ENCODE measurements at places on chromosomes 3 and 15. TPM values are rescaled to one million over a fixed set of nuclear protein-coding genes. Genes with fewer than 3 reads are reported as not detected.

Gene SPG11
- 73.8 TPM for total RNA-seq

Gene EPB42
- not detected for total RNA-seq

Gene BNC1
- not detected for total RNA-seq

Gene PLOD2
- total RNA-seq = not detected

Gene RBPMS2
- not detected for total RNA-seq

Gene TMCO5A
- total RNA-seq = not detected

Gene COX5A
- 313 TPM for total RNA-seq

Gene THRB
- total RNA-seq = not detected

Gene CALML4
- 11.7 TPM for total RNA-seq

Gene NAA50
- 116 TPM for total RNA-seq

Gene KBTBD13
- total RNA-seq = not detected

Gene ZCWPW2
- 0.31 TPM for total RNA-seq

Gene CNOT10
- total RNA-seq = 70.1 TPM

DNA sequence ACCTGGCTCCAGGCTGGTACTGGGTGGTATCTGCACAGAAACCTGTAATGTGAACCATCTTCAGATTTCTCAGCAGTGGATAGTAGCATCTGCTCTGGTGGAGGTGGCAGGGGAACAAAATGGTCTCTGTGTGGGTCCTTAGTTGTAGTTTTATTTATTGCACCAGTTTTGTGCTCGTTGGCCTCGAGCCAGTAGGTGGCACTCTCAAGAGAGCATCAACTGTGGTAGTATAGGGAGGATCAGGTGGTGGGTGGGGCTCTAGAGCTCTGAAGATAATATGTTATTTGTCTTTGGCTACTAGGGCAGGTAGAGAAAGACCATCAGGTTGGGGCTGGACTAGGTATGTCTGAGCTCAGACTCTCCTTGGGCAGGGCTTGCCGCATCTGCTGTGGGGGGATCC is 254.0 kb upstream of the GPR149 start:
- no peaks in the 10 kb centered on the region for H3K36me3 ChIP-seq
- DNase-seq = no peak
- no peaks in the 10 kb centered on the region for H3K4me1 ChIP-seq
- H3K4me3 ChIP-seq = no peak overlapping the region
- no peaks in the 10 kb centered on the region for H3K27me3 ChIP-seq

GRCh38 chr3:50607271-50608091 is 4.1 kb downstream of the CISH start:
- peak overlapping the region; percentile 97 for H3K27ac ChIP-seq
- peaks cover 98% of the 10 kb centered on the region for H3K36me3 ChIP-seq
- H3K27me3 ChIP-seq = no peaks in the 10 kb centered on the region
- peak overlapping the region; percentile 94 for H3K4me3 ChIP-seq
- peaks cover 37% of the 10 kb centered on the region for H3K4me1 ChIP-seq

DNA sequence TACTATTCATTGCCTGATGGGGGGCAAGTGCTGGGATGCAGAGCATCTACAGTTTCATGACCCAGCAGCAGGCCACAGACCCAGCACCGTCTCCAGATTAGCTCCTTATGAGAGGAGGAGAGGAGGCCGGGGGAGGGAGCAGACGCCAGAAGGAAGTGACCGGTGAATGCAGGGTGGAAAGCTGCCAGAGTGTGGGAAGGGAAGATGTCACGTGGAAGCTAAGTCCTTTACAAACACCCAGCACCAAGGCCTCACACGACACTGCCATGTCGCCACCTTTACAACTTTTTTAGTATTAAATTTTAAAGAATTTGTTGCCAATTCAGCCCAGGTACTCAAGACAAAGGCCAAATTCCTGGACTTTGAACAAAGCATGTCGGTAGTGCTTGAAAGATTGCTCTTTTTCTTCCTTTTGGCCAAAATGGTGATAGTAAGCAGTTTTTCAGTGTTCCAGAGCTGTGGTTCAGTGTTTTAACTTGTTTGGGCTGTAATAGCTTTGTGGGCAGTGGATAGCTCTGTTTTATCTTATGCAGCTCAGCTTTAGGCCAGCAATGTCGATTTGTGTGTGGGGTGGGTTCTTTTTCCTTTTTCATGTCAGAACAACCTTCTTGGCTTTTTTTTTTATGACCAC is 58.2 kb downstream of the ZBTB38 start:
- H3K4me1 ChIP-seq = peaks cover 6% of the 10 kb centered on the region
- H3K27ac ChIP-seq = no peak overlapping the region
- H3K4me3 ChIP-seq = no peak overlapping the region
- H3K36me3 ChIP-seq = peaks cover 2% of the 10 kb centered on the region

DNA sequence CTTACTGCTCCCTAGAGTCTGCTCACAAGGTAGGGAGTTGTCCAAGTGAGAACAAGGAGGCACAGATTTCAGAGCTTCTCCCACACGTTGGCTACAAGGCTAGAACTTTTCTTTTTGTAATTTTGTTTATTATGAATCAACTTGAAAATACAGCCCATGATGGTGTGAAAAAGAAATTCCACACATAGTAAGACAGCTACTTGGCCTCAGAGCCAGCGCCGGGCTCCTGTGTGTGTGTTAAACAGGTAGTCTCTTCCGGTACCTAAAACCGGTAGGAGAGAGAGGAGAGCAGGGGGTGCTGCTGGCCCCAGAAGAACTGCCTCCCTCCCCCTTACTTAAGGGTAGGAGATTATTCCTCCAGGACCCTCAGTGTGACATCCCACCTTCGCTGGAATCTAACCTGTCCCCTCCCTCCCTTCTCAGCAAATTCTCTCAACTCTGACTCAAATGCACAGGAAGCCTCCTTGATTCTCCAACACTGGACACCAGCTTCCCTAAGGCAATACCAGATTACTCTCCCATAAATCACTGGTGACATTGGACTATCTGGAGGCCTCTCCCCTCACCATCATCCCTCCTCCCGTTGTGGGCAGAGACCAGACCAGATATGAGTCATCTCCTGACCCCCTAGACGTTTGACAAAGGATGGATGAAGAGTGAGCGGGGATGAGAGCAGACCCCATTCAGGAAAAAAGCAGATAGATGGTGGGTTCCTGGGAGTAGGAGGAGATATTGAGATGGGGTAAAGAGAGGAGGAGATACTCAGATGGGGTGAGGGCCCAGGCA is 4.5 kb upstream of the IP6K1 start:
- H3K36me3 ChIP-seq = no peaks in the 10 kb centered on the region
- peaks cover 18% of the 10 kb centered on the region for H3K4me1 ChIP-seq
- no peak for DNase-seq
- H3K4me3 ChIP-seq = no peak overlapping the region
- H3K27ac ChIP-seq = no peak overlapping the region
- H3K27me3 ChIP-seq = peaks cover 3% of the 10 kb centered on the region

DNA sequence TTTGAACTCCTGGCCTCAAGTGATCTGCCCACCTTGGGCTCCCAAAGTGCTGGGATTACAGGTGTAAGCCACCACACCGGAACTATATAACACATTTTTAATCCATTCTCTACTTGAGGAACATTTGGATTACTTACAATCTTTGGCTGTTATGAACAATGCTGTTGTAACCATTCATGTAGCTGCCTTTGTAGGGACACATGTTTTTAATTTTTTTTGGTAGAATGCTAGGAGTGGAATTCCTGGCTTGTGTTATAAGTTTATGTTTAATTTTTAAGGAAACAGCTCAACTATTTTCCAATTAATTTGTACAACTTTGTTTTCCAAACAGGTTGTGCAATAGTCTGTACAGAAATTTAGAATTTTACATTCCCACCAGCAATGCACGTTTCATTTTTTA is 51.7 kb downstream of the GPR149 start:
- no peaks in the 10 kb centered on the region for H3K4me1 ChIP-seq
- no peak for DNase-seq
- H3K36me3 ChIP-seq = no peaks in the 10 kb centered on the region

GRCh38 chr3:52197499-52197841 is 490 bp upstream of the ALAS1 start:
- peaks cover 51% of the 10 kb centered on the region for H3K4me1 ChIP-seq
- H3K4me3 ChIP-seq = peak overlapping the region; percentile 94
- peak overlapping the region; percentile 90 for H3K27ac ChIP-seq
- no peaks in the 10 kb centered on the region for H3K27me3 ChIP-seq
- no peak for DNase-seq

DNA sequence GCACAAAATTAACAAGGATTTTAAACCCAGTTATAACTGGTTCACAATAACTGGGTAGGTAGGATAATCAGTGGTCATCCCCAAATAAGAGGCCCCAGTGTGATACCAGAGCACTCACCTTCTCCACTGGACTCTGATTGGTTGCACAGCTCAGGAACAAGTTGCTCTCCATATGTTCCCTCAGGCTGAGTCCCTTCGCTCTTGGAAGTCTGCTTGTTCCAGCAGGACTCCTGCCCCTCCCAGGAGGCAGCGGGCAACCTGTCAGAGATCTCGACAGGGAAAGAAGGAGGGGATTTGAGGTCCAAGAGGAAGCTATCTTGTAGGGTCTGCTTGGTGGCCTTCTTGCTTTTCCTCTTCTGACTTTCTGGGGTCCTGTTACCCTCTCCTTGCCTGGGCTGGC is 51.6 kb upstream of the HEG1 start:
- H3K4me3 ChIP-seq = no peak overlapping the region
- peaks cover 35% of the 10 kb centered on the region for H3K4me1 ChIP-seq
- peaks cover 10% of the 10 kb centered on the region for H3K36me3 ChIP-seq

GRCh38 chr3:124758851-124759635 is 28.8 kb downstream of the UMPS start:
- no peak overlapping the region for H3K27ac ChIP-seq
- no peaks in the 10 kb centered on the region for H3K27me3 ChIP-seq
- H3K36me3 ChIP-seq = no peaks in the 10 kb centered on the region
- H3K4me3 ChIP-seq = no peak overlapping the region
- no peak for DNase-seq

DNA sequence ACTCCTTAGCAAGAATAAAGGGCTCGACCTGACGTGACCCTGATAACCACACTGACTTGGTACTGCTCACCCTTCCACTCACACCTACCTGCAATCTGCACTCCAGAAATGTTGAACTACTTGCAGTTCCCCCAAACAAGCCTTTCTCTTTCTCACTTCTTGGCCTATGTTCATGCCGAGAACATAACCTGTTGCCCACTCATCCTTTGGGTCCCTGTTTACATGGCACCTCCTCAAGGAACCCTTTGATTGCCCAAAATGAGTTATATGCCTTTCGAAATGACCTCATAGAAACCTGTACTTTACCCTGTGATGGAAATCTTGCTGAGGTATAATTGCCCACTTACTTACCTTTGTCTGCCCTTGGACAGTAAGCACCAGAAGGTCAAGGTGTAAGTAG is 96.2 kb downstream of the TMCO5A start:
- H3K27me3 ChIP-seq = peaks cover 5% of the 10 kb centered on the region
- H3K36me3 ChIP-seq = no peaks in the 10 kb centered on the region
- H3K27ac ChIP-seq = no peak overlapping the region

GRCh38 chr3:52313774-52314188 is 2.3 kb upstream of the DNAH1 start:
- peaks cover 2% of the 10 kb centered on the region for H3K36me3 ChIP-seq
- DNase-seq = no peak
- no peak overlapping the region for H3K27ac ChIP-seq
- peaks cover 33% of the 10 kb centered on the region for H3K4me1 ChIP-seq
- H3K4me3 ChIP-seq = no peak overlapping the region

GRCh38 chr3:5787861-5788488 is 600.5 kb downstream of the EDEM1 start:
- no peak overlapping the region for H3K4me3 ChIP-seq
- DNase-seq = no peak
- H3K36me3 ChIP-seq = no peaks in the 10 kb centered on the region
- H3K27me3 ChIP-seq = no peaks in the 10 kb centered on the region
- no peaks in the 10 kb centered on the region for H3K4me1 ChIP-seq
- no peak overlapping the region for H3K27ac ChIP-seq

GRCh38 chr15:48796930-48797329 is 13.9 kb downstream of the CEP152 start:
- peak overlapping the region; percentile 32 for H3K4me3 ChIP-seq
- H3K27me3 ChIP-seq = no peaks in the 10 kb centered on the region
- no peak for DNase-seq
- H3K36me3 ChIP-seq = peaks cover 44% of the 10 kb centered on the region

GRCh38 chr3:139533781-139534454 is 5.6 kb downstream of the RBP1 start:
- H3K36me3 ChIP-seq = no peaks in the 10 kb centered on the region
- H3K4me3 ChIP-seq = no peak overlapping the region
- no peak overlapping the region for H3K27ac ChIP-seq

- no peaks in the 10 kb centered on the region for H3K36me3 ChIP-seq
- H3K4me1 ChIP-seq = no peaks in the 10 kb centered on the region
- H3K4me3 ChIP-seq = no peak overlapping the region
- no peak for DNase-seq
Measured at GRCh38 chr15:42090370-42090769, 4.0 kb downstream of the PLA2G4D start.

DNA sequence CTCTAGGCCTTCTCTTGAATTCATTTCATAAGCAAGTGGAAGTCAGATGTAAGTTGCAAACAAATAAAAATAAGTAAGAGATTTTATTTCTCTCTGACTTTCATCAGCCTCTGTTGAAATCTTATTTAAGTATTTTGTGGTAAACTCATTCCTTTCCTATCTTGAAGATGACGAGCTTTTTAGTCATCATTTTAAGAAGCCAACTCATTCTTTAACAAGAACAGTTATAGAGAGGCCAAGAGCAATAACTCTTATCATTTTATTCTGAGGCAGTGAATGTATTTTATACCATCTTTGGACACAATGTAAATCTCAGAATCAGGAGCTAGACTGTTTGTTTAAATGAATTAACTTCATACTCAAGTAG is 147.5 kb upstream of the MBNL1 start:
- H3K27ac ChIP-seq = no peak overlapping the region
- no peak for DNase-seq
- peaks cover 3% of the 10 kb centered on the region for H3K4me1 ChIP-seq
- no peaks in the 10 kb centered on the region for H3K27me3 ChIP-seq

DNA sequence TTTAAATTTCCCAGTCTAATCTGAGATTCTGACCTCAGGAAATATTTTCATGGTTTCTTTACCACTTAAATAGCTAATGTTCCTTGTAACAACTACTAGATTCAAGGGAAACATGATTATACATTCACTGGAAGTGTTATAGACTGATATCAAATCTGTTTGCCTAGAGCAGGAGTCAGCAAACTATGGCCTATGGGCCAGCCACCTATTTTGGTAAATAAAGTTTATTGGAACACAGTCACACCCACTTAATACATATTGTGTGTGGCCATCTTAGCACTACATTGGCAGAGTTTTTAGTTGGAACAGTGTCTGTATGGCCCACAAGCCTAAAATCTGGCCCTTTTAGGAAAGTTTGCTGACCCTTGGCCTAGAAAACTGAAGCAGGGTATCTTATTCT is 50.1 kb downstream of the GLCE start:
- no peak for DNase-seq
- H3K4me3 ChIP-seq = no peak overlapping the region
- H3K27ac ChIP-seq = no peak overlapping the region
- peaks cover 2% of the 10 kb centered on the region for H3K27me3 ChIP-seq
- H3K4me1 ChIP-seq = peaks cover 8% of the 10 kb centered on the region
- H3K36me3 ChIP-seq = no peaks in the 10 kb centered on the region

DNA sequence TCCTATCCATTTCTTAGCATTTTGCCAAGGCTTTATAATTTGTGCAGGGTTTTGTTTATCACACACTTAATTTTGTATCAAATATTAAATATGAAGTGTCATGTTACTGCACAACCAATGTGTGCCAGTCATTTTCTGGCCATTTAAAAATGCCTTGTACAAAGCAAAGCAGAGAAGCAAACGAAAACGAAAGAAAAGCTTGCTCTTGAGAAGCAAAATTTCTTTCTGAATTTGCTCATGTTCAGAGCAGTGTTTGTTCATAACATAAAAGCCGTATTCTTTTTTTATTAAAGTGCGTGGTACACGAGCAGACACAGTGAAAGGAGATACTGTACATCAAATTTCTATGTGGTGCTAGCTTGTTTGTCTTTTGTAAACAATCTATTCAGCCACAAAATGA is 792.6 kb downstream of the NAALADL2 start:
- H3K4me3 ChIP-seq = no peak overlapping the region
- H3K36me3 ChIP-seq = no peaks in the 10 kb centered on the region
- no peak overlapping the region for H3K27ac ChIP-seq

- peaks cover 16% of the 10 kb centered on the region for H3K27me3 ChIP-seq
- no peaks in the 10 kb centered on the region for H3K36me3 ChIP-seq
- no peak overlapping the region for H3K27ac ChIP-seq
- no peak overlapping the region for H3K4me3 ChIP-seq
Measured at GRCh38 chr3:123312331-123313265, 110.9 kb downstream of the SEC22A start.

All from activated CD8-positive, alpha-beta T cell treated with anti-CD3 and anti-CD28 coated beads, Interleukin-2, amount 10 ng/mL, durations not matched to agents 7 days and 5 days (primary cell).